ENCODE measurements at places on chromosomes 3 and 15.

GRCh38 chr15:75028991-75029377 is 5.6 kb downstream of the PPCDC start:
- no peak for DNase-seq

- no peak for DNase-seq
Measured at GRCh38 chr3:124441766-124442165, 288.5 kb upstream of the UMPS start.

DNA sequence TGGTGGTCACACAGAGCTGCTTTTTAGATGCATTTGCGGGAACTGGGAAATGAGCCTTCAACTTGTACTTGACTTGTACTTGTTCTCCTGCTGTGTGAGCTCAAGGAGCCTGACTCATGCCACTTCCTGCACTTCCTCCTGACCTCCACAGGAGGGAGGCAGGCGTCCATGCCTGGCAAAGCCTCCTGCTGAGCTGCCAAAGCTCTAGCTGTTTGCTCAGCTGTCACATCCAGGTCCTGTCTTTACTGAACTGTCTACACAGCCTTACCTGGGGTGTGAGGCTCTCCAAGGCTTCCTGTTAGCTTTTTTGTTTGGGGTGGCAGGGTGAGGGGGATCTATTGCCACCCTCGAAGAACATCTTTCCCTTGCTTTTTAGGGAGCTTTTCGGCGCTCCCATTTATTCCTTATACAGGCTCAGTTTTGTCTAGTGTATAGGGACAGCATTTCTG is 6.4 kb downstream of the THPO start:
- DNase-seq: peak; percentile 90

DNA sequence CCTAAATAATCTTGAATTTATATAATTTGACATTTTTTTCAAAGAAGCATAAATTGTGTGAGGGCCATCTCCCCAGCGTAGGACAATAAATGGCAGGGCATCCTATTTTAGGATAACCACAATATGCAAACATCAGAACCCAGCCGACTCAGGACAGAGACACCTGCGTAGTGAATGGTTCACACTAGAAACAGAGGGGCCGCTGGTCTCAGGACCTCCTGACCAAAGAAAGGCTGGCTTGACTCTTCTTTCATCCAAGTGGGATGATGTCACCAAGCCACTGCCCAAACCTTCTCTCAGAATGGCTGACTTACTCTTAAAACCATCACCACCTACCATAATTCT is 162.1 kb downstream of the FOXP1 start:
- no peak for DNase-seq

GRCh38 chr3:98540346-98540745 is 8.6 kb downstream of the GPR15 start:
- no peak for DNase-seq

GRCh38 chr3:58151637-58152036 is 59.1 kb downstream of the DNASE1L3 start:
- DNase-seq: no peak

GRCh38 chr3:119934249-119934648 is 152.3 kb downstream of the NR1I2 start:
- DNase-seq: no peak

DNA sequence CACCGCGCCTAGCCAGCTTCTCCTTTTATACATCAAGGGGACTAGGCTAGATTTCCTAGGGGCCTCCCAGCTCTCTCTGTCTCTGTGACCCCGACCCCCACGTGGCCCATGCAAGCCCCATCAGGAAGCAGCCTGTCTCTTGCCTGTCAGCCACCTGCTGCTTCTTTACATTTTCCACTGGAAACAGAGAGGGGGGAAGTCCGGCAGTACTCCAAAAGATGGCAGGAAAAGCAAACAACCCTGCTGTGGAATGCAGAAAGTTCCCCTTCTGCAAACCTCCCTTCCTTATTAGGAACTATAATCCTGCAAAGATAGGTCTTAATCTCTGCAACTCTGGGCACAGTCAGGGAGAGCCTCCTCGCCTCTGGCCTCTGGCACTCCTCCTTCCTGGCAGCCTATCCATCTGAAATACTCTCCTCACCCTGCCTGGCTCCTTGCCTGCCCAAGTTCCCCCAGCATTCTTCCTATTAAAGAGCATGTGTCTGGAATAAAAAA is 47.4 kb upstream of the HACD2 start:
- no peak for DNase-seq

- no peak for DNase-seq
Measured at GRCh38 chr3:74642876-74643275, 28.4 kb upstream of the CNTN3 start.

- peak; percentile 80 for DNase-seq
Measured at GRCh38 chr3:14143271-14144225, 18.7 kb downstream of the TMEM43 start.

DNA sequence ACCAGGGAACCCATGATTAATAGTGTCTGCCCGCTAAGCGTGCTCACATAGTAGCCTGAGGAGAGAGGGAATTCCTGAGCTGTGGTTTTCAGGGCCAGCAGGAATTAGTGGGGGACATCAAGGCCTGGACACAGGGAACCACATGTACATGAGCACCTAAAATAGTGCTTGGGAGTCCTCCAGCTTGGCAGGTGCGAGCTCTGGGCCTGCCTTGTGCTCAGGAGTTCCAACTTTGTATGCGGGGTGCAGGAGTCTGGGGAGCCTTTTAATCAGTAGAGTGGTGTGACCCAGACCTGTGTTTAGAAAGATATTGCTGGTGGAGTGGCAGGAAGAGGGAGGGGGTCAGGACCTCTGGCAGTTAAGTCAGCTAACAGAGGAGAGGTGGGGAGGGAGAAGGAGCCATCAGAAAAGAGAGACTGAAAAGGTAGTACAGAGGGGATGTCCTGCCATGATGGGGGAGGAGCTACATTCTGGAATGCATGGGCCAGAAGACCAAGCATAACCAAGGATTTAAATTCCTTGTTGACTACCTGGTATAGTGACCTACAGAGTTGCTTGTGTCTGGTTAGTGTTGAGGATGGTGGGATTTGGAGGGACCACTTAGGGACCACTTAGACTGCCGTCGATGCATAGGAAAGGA is 1.9 kb downstream of the DAG1 start:
- DNase-seq: no peak
